ENCODE measurements at places on chromosomes 6 and 20.

DNA sequence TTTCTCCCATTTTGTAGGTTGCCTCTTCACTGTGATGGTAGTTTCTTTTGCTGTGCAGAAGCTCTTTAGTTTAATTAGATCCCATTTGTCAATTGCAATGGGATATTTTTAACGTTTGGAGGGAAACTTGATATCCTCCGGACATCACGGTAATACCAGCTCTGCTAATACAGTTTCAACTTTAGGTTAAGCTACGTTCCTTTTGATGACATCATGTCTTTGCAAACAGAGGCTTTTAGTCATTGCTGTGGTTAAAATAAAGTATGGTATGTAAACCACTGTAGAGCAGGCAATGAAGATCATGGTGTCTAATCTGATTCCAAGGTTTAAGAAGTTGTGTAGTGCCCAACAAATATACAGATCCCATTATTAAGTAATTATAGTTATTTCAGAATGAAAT lies 168.0 kb upstream of the CHD6 start:
- no peak for DNase-seq

DNA sequence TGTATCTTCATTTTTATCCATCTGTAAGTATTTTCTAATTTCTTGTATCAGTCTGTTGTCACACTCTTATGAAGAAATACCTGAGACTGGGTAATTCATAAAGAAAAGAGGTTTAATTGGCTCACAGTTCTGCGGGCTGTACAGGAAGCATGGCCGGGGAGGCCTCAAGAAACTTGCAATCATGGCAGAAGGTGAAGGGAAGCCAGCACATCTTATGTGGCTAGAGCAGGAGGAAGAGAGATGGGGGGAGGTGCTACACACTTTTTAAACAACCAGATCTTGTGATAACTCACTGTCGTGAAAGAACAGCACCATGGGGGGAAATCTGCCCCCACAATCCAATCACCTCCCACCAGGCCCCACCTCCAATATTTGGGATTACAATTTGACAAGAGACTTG lies 10.9 kb upstream of the BCKDHB start:
- DNase-seq = no peak

GRCh38 chr6:31736021-31736767 lies at the start of gene CLIC1:
Gene CLIC1, minus strand, starts transcription at chr6:31736530. Its CDS starts 230 bp downstream, at chr6:31736300.
- DNase-seq = no peak

DNA sequence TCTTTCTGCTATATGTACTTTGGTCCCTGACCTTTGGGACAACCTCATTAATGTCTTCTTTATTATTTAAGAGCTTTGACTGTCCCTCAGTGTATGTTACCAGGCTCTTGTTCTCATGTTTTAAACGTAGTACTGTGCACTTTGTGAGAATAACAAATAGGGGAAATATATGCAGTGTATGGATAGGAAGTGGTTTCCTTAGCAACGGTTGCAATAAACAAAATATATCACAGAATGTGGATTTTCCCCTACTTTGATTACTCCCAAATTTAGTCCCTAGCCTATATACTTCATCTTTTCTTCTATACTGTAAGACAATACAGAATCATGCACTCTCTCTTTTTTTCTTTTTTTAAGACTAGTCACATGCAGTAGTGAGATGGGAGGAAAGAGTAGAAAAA lies 123.8 kb upstream of the AKIRIN2 start:
- DNase-seq = no peak

Measured in putamen (tissue), 1 donor.